ENCODE measurements at places on chromosomes 5 and 9.

- DNase-seq: no peak
Observed at GRCh38 chr5:71946343-71947030, 160.8 kb upstream of the MAP1B start.

DNA sequence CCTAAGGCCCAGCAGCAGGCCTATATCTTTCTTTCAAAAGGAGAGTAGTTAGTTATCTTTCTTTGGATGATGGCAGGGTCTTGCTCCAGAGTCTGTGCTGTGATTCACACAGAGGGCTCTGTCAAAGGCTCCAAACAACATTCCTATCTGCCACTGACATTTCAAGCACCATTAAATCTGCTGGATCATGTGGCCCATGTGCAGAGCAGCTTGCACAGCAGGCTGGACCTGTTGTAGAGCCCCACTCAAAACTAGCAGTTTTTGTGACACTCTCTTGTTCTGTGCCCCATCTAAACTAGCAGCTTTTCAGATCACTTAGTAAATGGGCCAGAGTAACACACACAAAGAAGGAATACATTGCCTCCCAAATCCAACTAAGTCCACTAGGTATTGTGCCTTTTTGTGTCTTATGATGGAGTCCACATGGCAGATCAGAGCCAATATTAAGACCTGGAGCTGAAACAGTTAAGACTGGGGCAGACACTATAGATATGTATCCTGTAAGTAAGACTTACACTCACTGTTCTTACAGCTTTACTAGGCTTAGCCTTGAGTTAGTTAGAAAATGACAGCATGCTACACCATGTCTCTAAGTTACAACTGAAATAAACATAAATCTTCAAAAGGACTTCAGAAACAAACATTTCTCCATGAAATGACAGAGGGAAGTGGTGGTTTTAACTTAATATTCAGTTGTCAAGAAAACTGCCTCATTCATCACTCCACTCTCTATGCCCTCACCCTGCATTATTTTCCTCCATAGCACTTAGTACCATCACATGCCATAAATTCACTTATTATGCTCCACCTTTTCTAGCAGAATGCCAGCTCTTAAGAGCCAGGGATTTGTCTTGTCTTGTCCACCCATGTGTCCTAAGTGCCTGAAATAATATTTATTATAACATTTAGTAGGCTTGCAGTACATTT is 400.9 kb downstream of the RAB3C start:
- DNase-seq: no peak

- no peak for DNase-seq
Observed at GRCh38 chr5:14896131-14896530, 24.6 kb upstream of the ANKH start.

DNA sequence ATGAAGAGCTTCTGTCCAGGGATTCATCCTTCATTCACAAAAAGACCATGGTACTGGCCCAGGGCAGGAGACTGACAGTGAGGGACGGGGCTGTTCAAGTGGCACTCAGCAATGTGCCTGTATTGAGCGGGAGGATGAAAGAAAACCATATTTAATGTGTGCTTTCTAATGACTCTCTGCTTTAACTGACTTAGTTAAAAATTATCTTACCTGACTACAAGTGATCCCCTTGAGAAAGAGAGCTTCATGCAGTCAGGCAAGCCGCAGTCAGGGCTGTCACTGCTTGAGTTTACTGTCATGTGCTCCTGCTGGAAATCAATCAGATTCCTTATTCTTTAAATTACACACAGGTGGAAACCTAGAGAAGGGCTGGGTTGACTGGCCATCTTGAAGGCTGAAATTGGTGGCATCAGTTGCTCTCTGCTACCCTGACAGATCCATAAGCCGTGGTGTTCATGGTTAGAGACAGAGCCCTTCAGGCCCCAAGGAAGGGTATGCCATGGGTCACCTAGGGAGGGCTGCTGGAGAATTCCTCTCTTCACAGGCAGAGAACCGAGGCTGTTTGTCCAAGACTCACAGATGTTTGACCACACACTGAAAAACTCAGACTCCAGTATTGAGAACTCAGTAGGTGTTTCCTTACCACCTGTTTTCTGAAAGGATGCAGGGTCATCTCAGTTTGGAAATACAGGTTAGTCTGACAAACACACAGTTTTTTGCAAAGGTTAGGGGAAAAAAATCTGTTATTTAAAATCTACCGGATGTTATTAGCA is 70.9 kb downstream of the TRIO start:
- DNase-seq: no peak

DNA sequence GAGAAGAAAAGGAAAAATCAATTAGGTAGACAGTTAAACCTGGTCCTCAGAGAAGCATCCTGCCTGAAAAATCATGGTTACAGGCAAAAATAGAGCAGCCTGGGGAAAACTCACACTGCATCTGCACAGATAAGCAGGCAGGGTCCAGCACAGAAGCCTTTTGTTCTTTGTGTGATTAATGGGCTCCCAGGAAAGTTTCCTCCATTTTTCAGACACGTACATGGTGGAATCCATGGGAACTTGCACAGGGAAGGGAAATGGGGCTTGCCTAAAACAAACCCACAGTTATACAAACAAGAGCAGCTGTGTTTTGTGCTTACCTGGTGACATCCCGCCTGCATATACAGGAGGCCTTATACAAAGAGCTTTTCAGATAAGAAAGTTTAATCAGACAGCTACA is 243.9 kb upstream of the ATP10B start:
- no peak for DNase-seq

DNA sequence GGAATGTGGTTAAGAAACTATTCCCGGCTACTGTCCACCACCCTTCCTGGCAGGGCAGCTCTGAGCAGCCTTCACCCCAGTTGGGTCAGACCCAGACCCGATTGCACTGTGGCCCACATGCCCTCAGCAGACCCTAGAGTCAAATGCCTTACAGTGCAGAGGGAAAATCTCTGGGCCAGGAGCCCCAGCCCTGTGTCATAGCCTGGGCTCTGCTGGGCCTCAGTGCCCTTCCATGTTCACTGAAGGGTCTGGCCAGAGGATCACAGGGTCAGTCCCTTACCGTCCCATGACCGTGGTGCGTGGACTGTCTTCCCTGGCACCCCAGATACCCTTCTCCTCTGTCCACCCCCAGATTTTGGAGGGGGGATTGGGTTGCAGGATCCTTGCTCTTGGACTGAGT is 73.5 kb upstream of the COL5A1 start:
- no peak for DNase-seq

DNA sequence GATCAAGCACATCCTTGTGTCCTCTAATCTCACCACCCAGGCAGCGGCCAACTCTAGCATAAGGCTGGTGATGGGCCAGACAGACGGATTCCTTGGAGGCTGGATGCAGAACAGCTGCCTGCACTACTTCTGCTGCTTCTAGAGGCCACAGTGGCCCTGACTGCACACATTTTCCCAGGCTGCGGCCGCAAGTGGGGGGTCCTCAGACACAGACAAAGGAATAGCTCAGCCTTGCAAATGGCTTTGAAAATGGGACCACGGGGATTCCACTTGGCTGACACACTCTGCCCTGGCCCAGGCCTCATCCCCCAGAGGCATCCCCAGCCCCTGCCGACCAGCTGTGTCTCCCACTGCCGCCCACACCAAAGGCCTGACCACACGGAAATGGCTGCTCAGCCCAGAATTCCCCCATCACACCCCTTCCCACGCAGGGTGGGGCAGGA is 540.8 kb downstream of the BNC2 start:
- DNase-seq: no peak

GRCh38 chr9:137970098-137970497 is 92.5 kb downstream of the CACNA1B start:
- DNase-seq: no peak

- no peak for DNase-seq
Observed at GRCh38 chr9:130847306-130848217, 12.5 kb downstream of the ABL1 start.

- DNase-seq: no peak
Observed at GRCh38 chr9:108526518-108526917, 329.3 kb downstream of the ACTL7B start.

DNA sequence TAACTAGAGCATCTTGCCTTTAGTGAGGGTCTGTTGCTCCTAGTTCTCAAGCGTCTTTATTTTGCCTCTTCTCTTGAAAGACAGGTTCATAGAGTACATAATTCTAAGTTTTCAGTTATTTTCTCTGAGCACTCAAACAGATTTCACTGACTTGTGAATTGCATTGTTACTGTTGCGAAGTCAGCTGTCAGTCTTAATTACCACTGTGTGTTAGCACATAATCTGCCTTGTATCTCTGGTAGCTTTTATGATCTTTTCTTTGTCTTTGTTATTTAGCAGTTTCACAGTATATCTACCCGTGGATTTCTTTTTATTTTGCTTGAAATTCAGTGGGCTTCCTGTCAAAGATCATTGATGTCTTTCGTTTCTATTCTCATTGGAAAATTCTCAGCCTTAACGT is 192.9 kb downstream of the TTLL11 start:
- no peak for DNase-seq

DNA sequence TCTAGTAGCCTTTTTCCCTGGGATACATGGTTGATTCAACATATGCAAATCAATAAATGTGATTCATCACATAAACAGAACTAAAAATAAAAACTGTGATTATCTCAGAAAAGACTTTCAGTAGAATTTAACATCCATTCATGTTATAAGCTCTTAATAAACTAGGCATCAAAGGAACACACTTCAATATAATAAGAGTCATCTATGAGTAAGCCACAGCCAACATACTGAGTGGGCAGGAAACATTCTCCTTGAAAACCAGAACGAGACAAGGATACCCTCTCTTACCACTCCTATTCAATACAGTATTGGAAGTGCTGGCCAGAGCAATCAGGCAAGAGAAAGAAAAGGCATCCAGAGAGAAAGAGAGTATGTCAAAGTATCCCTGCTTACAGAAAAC is 239.9 kb downstream of the ATPSCKMT start:
- no peak for DNase-seq

DNA sequence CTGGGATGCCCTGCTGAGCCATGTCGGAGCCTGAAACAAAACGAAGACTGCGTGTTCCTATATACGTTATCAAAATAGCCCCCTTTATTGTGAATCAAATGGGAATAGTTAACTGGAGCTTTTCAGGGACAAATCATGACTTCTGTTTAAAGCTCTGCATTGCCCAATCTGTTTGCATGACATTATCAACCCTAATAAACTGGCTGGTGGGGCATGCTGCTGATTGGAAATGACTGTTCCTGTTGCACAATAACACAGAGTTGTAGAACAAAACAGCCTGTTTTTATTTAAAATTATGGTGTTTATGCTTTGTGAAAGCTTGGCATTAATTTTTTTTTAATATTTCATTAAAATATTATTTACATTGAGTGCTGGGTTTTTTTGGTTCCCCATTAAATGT is 215.5 kb downstream of the TMEM167A start:
- DNase-seq: no peak

- no peak for DNase-seq
Observed at GRCh38 chr9:111301195-111301594, 28.8 kb downstream of the OR2K2 start.

DNA sequence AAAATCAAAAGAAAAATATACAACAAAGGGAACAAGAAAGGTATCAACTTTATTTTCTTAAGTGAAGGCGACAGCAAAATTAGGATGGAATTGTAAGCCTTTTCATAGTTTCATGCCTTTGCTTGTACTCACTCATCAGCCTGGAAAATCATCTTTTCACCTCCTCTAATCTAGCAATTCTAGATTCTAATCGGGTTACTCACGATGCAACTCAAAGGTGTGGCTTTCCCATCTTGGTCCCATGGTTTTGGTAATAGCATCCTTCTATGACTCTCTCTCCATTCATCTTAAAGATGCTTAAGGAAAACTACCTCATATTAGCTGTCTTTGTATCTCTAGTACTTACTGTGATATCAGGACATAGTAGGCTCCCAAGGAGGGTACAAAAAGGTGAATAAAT is 30.5 kb downstream of the DNAH5 start:
- no peak for DNase-seq

DNA sequence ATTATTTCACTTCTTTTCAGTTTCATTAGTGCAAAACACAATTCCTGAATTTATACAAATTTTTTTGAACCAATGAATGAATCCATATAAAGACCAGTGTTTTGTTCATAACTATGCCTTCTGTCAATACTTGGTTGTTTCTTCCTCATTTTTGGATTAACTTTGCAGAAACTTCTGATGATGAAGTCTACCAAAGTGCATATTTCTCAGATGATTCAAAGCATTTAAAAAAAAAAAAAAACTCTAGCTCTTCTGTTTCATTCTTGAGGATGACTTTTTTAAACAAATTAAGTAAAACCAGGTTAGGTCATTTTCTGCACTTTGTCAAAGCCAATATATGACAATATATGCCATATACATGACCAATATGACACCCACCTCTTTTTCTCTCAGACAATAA is 92.6 kb downstream of the CHSY3 start:
- DNase-seq: no peak

DNA sequence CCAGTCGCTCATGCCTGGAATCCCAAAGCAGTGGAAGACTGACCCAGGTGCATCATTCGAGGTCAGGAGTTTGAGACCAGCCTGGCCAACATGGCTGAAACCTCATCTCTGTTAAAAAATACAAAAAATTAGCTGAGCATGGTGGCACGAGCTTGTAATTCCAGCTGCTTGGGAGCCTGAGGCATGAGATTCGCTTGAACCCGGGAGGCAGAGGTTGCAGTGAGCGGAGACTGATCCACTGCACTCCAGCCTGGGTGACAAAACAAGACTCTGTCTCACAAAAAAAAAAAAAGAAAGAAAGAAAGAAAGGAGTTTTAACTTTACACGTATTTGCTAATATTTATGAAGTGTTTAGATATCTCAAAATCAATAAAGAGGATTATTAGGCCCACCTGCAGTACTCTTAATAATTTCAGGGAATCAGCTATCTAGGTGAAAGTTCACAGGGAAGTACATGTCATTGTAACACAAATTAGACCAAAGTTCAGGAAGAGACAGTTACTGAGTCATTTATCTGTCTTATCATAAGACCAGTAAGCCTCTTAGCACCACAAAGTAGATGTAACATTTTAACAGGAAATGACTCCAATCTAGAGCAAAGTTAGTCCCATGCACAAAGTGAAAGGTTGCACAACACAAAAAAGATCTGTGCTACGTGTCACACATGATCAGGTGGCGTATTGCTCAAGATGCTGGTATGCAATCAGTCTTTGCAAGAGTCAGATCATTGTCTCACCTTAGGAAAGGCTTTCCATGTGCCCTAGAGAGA is 34.1 kb upstream of the PLIN2 start:
- no peak for DNase-seq

GRCh38 chr5:72586788-72587530 is 79.7 kb upstream of the ZNF366 start:
- DNase-seq: no peak

GRCh38 chr9:112502175-112502946 is 15.7 kb downstream of the KIAA1958 start:
- DNase-seq: no peak
